ENCODE measurements at places on chromosomes 12 and 14.

GRCh38 chr14:21048638-21049037 is 6.5 kb downstream of the RNASE7 start:
- DNase-seq, result no peak

GRCh38 chr14:66496911-66497310 is 10.7 kb downstream of the CCDC196 start:
- DNase-seq, result no peak

- DNase-seq, result no peak
Observed at GRCh38 chr12:32876004-32876403, 20.6 kb downstream of the PKP2 start.

GRCh38 chr12:85866986-85867776 is 6.9 kb upstream of the NTS start:
- peak; percentile 58 for DNase-seq

GRCh38 chr14:34044373-34044637 is 93.4 kb upstream of the EGLN3 start:
- DNase-seq, result no peak

DNA sequence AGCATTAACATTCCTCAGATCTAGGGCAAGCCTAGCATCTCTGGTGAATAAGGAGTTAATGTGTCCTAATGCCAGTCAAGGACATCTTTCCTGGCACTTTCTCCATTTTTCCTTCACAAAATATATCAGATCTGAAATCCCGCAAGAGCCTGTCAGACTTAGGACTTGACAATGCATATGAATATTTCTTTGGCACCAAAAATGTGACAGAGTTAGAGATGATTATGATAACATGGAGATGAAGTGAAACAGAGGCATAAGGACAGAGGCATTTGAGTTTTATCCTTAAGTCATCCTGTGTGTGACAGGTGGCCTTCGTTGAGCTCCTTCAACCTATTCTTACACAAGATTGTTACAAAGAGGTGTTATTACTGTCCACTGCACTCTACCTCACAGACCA is 388.0 kb downstream of the EMP1 start:
- DNase-seq, result no peak

DNA sequence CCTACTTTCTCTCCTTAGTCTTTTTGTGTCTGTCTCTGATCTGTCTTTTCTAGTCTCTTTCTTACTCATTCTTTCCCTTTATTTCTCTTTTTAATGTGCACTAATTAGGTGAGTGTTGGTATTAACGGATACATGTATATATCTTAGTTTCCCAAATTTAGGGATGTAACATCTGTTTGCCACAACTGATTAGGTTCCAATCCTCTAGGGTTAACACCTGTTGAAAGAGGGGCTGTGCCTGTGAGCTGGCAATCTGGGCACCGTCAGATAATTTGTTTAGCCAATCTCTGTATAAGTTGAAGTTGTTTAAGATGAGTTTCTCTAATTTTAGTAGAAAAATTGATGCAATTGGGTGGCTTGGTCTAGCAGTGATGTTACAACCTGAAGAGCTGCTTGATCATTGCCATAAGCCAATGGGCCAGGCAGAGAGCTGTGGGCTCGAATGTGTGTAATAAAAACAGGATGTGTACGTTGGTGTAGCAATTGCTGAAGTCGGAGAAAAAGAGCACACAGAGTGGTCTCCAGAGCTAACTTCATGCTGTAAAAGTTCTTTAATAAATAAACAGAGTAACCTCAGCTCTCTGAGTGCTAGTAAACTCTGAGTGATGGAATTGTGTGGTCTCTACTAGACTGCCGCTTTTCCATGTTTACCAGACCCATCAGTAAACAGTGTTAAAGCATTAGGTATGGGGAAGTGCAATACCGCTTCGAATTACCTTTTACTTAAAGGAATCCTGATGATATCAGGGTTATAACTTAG is 18.3 kb upstream of the LYZ start:
- no peak for DNase-seq

- no peak for DNase-seq
Observed at GRCh38 chr12:57029457-57029856, 13.1 kb upstream of the TAC3 start.

- no peak for DNase-seq
Observed at GRCh38 chr14:99225436-99226203, 46.4 kb downstream of the BCL11B start.

- no peak for DNase-seq
Observed at GRCh38 chr12:12230275-12230674, 36.6 kb downstream of the LRP6 start.

- DNase-seq, result no peak
Observed at GRCh38 chr12:29725587-29726320, 58.0 kb downstream of the TMTC1 start.

GRCh38 chr12:113214895-113215400 is 6.3 kb upstream of the TPCN1 start:
- peak; percentile 89 for DNase-seq

DNA sequence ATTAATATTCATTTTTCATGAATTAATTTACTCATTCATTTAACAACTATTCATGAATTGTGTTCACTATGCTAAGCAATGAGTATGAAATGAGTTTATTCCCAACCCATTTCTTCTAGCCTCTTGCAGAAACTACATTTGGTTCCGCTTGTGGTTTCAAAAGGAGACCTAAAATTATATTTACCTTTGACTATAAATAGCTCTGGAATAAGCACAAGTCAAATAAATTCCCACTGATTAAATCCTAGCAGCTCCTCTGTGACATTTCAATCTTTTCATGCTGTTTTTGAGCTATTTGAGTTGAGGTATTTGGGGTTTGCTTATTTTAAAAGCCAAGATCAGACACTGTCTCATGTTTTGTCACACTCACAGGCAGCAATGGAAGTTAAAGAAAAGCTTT is 46.9 kb downstream of the DUSP6 start:
- no peak for DNase-seq

DNA sequence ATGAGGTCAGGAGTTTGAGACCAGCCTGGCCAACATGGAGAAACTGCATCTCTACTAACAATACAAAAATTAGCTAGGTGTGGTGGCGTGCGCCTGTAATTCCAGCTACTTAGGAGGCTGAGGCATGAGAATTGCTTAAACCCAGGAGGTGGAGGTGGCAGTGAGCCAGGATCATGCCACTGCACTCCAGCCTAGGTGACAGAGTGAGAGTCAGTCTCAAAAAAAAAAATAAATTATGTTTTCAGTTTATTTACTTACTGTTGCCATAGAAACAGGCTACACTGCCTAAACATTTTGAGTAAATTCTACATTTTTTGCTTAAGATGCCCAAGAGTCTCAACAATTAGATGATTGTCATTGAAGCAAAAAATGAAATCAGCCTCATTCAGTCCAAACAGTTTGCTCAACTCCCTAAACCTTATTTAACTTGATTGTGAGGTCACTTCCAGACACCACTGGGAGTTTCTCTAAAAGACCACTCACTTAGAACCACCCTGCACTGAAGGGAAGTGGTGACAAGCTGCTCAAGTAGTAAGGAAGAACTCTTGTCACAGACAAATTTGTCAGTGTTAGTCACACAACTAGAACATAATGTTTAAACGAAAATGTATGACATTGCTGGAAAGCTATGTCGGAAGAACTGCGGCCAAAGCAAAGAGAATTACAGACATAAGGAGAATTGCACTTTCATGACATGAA is 9.8 kb upstream of the GNPNAT1 start:
- DNase-seq, result no peak

DNA sequence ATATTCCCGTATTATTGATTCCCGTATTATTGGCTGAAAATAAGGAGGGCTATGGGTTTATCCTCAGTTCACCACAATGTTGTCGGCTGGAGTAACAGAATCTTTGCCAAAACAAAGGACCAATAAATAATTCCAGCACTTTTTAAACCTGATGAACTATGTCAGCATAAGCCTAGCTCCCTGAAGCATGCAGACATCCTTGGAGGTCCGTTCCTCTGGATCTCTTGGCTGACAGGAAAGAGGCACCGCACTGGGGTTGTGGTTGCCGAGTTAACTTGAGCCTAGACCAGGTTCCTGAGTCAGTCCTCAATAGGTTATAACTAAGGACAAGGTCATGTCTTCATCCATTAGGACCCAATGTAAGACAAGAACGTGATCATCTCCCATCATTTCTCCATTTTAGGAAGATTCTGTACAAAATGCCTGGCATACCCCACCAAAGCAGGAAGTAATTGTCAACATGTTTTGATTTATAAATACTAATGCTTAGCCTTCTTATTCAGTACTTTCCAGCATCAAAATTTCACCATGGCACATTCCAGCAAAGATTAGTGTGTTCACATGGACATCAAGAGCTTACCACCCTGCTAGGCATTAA is 36.6 kb downstream of the NID2 start:
- DNase-seq, result no peak

GRCh38 chr12:7265251-7265650 is 38.6 kb upstream of the ACSM4 start:
- DNase-seq, result no peak

GRCh38 chr12:6370994-6371754 is 4.2 kb downstream of the SCNN1A start:
- DNase-seq, result peak; percentile 99

- no peak for DNase-seq
Observed at GRCh38 chr12:125417446-125417845, 352.2 kb downstream of the AACS start.

DNA sequence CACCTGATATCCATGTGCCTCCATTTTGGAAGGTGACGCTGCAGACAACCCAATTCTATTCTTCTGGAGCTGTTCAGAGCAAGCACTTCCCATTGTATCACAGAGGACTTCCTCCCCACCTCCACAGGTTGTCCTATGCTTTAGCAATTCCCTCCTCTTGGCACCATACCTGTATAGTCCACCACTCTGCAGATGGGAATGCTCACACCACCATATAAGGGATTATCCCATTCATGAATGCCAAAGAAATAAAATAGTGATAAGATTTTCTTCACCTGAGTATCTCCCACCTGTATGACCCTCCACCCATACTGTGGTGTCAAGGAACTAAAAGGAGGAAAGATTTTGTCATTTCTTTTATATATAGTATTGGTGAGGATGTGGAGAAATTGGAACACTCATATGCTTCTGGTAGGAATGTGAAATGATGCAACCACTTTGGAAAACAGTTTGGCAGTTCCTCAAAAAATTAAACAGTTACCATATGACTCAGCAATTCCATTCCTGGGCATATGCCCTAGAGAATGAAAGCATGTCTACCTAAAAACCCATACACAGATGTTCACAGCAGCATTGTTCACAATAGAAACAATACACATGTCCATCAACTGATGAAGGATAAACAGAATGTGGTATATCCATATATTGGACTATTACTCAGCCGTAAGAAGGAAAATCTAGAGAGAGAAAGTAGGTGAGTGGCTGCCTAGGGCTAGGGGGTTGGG is 75.2 kb downstream of the FIGNL2 start:
- peak; percentile 26 for DNase-seq

DNA sequence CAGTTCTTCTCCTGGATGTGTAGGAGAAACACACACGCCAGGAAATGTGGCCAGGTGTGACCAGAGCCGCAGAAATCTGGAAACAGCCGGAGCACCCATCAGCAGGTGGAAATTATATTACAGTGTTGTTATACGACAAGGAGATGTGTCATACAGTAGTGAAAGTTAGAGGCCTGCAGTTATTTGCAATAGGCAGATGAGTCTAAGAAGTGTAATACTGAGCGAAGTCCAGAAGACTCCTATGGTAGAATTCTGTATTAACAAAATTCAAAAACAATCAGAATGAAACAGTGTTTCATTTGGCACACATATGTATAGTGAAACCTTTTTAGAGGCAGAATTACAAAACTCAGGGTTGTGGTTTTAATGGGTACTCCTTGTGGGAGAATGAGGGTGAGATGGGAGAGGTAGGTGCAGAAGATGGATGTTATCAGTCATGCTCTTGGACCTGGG is 39.3 kb upstream of the AMN start:
- DNase-seq, result no peak

GRCh38 chr14:25041484-25041883 is 8.5 kb downstream of the STXBP6 start:
- DNase-seq, result peak; percentile 24

GRCh38 chr12:15712823-15713660 is 76.1 kb downstream of the EPS8 start:
- peak; percentile 98 for DNase-seq

DNA sequence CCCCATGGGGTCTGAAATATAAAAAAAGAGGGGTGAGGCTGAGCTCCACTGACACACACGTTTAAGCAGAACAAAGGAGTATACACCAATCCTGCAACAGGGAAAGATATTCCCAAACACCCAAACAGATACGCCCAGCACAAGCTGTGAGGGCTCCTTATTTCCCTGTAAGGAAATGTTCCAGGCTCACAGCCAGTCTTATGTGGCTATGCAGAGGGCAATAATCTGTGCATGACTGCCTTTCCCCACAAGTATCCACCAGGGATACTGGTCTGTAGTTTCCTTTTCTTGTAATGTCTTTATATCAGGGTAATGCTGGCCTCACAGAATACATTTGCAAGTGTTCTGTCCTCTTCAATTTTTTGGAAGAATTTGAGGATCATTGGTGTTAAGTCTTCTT is 141.7 kb upstream of the DAAM1 start:
- no peak for DNase-seq
